ENCODE measurements at places on chromosomes 5 and 9.

DNA sequence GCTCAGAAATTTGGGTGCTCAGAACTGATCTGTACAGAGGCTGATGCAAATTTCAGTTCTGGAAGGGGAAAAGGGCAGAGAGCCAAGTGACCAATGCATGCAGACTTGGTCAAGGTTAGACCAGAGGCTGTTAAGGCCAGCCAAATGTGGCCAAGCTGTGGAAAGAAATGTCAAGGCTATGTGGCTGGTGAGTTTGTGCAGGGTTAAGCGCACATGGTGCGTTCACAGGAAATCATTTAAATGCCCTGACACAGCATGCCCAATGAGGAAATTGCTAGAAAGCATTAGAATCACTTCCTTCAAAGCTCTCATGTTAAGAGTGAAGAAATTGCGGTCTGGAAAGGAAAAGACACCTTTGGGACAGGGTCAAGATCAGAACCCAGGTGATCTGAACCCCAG is 58.0 kb downstream of the PTPN3 start:
- H3K4me3 ChIP-seq: no peak overlapping the region
- peaks cover 22% of the 10 kb centered on the region for H3K27me3 ChIP-seq
- no peaks in the 10 kb centered on the region for H3K36me3 ChIP-seq
- no peak overlapping the region for H3K27ac ChIP-seq
- DNase-seq: no peak

GRCh38 chr9:128940271-128940921 is 7.0 kb downstream of the DOLK start:
- H3K4me3 ChIP-seq: no peak overlapping the region
- H3K4me1 ChIP-seq: no peaks in the 10 kb centered on the region
- H3K27ac ChIP-seq: no peak overlapping the region
- no peak for DNase-seq
- H3K27me3 ChIP-seq: no peaks in the 10 kb centered on the region

DNA sequence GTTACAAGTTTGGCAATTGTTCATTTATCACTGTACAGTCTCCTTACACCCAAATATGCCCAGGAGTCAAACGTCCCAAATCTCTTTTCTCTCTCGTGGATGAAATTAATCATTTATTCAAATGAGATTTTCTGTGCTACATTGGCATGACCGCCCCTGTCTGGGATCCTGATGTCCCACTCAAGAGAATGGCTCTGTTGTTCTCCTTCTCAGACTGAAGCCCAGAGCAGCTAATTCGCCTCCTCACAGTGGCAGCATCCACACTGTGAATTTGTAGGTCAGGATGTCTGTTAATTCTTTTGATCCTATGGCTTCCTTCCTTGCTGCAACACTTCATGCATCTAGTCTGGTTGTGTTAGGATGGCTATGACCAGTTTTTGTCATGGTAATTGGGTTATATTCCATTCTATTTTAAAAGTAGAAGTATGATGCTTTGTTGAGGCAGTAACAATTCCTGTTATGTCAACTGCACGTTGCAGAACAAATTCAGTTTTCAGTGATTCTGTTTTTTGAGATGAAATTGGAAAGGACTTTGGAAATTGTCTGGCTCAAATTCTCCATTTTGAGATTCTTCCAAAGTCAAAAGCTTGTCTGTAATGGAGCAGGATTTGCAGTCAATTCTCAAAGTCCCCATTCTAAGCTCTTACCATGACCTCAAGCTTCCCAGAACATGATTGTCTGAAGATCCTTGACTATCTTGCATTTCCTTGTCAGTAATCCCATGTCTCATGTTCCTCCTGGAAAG is 141.5 kb upstream of the GAS1 start:
- no peak overlapping the region for H3K4me3 ChIP-seq
- no peak for DNase-seq
- H3K27ac ChIP-seq: no peak overlapping the region
- H3K4me1 ChIP-seq: no peaks in the 10 kb centered on the region
- H3K36me3 ChIP-seq: no peaks in the 10 kb centered on the region

- H3K36me3 ChIP-seq: peaks cover 47% of the 10 kb centered on the region
- peak overlapping the region; percentile 96 for H3K27ac ChIP-seq
- peaks cover 42% of the 10 kb centered on the region for H3K4me1 ChIP-seq
- peaks cover 3% of the 10 kb centered on the region for H3K27me3 ChIP-seq
These were observed 602 bp downstream of the RPL37 start for GRCh38 chr5:40834391-40834848.

GRCh38 chr9:114214181-114214580 is 58.8 kb downstream of the COL27A1 start:
- no peaks in the 10 kb centered on the region for H3K27me3 ChIP-seq
- H3K4me1 ChIP-seq: no peaks in the 10 kb centered on the region
- H3K36me3 ChIP-seq: no peaks in the 10 kb centered on the region
- no peak for DNase-seq

DNA sequence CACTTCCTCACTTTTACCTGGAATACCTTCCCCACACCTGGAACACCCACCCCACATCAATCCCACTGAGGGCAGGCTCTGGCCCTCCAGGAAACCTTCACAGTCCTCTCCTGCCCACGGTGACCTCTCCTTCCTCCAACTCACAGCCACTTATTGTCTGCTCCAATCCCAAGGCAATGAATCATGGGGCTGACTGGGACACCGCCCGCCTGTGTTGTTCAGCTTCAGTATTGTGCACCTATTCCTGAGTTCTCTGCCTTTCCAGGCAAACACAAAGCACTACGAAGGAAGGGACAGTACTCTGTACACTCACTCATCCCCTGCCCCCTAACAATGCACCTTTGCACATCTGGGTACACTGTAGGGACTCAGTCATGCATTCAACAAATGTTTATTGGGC is 7.3 kb downstream of the PCDH1 start:
- peaks cover 9% of the 10 kb centered on the region for H3K4me1 ChIP-seq
- H3K4me3 ChIP-seq: no peak overlapping the region
- DNase-seq: peak; percentile 3
- no peak overlapping the region for H3K27ac ChIP-seq
- H3K27me3 ChIP-seq: peaks cover 52% of the 10 kb centered on the region

- H3K27ac ChIP-seq: no peak overlapping the region
- no peaks in the 10 kb centered on the region for H3K36me3 ChIP-seq
- H3K4me3 ChIP-seq: no peak overlapping the region
- no peaks in the 10 kb centered on the region for H3K27me3 ChIP-seq
- H3K4me1 ChIP-seq: no peaks in the 10 kb centered on the region
- DNase-seq: no peak
These were observed 188.2 kb upstream of the TAS2R1 start for GRCh38 chr5:9818340-9818845.

- no peak within 1 kb of the TSS for H3K4me3 ChIP-seq
- no peaks in the 10 kb centered on the region for H3K36me3 ChIP-seq
- H3K27me3 ChIP-seq: peaks cover 22% of the 10 kb centered on the region
- H3K4me1 ChIP-seq: no peaks in the 10 kb centered on the region
- no peak within 1 kb of the TSS for H3K27ac ChIP-seq
These were observed at the start of gene SEMA5A for GRCh38 chr5:9545992-9546851. Gene SEMA5A, minus strand, starts transcription at chr5:9546075. Its CDS starts 166,129 bp downstream, at chr5:9379946.

- H3K27me3 ChIP-seq: no peaks in the 10 kb centered on the region
- H3K27ac ChIP-seq: no peak overlapping the region
- no peak for DNase-seq
- H3K4me1 ChIP-seq: no peaks in the 10 kb centered on the region
- no peak overlapping the region for H3K4me3 ChIP-seq
These were observed 25.1 kb downstream of the PAEP start for GRCh38 chr9:135586601-135587109.

DNA sequence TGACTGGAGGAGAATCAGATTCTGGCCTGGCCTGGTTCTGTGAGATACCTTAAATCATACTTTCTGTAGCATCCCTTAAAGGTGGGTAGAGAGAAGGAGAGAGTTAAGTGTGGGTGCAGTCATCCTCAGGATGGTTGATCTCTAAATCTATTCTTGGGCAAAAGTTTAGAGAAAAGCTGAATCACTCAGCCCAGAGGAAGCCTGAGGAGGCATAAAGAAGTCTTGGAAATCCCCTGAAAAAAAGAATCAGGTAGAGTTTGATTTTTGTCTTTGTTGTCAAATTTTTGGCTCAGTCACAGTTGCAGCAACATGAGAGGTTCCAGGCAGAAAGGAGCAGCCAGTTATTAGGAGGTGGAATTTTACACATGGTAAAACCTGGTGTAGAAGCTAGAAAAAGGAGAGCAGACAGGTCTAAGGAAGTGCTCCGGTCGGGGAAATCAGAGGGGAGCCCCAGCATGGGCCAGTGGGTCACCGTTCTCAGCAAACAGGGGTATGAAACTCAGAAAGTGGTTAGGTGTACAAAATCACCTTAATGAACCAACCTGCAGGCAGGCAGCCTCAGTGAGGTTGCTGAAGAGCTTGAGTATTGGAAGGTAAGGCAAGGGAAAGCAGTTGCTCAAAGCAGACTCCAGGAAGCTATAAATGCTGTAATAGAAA is 116.2 kb upstream of the CNTLN start:
- no peak overlapping the region for H3K27ac ChIP-seq
- H3K4me3 ChIP-seq: no peak overlapping the region
- DNase-seq: no peak
- H3K27me3 ChIP-seq: no peaks in the 10 kb centered on the region

DNA sequence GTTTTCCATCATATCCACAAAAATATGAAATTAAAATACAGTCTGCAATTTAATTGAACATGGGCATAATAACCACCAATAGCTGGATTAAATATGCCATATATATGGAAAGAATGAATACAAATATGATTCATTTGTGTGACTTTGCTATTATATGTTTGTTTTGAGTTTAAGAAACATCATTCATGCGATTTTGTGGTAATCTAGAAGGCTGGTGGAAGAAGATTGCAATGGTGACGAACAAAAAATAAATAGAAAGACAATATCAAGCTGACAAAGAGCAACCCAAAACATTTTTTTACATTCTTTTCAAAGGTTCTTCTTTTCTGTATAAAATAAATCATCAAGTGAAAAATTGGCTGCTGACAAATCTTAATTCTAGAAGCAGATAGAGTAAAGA is 610.0 kb downstream of the MAT2B start:
- peaks cover 2% of the 10 kb centered on the region for H3K4me1 ChIP-seq
- DNase-seq: no peak
- H3K27ac ChIP-seq: no peak overlapping the region
- no peak overlapping the region for H3K4me3 ChIP-seq
- H3K36me3 ChIP-seq: no peaks in the 10 kb centered on the region
- no peaks in the 10 kb centered on the region for H3K27me3 ChIP-seq

- H3K36me3 ChIP-seq: no peaks in the 10 kb centered on the region
- H3K27me3 ChIP-seq: peaks cover 19% of the 10 kb centered on the region
These were observed 17.4 kb upstream of the ARSI start for GRCh38 chr5:150320044-150320613.

- no peak for DNase-seq
- no peak overlapping the region for H3K27ac ChIP-seq
- H3K27me3 ChIP-seq: no peaks in the 10 kb centered on the region
These were observed 28.9 kb downstream of the CDH9 start for GRCh38 chr5:27009540-27009915.

- no peak for DNase-seq
- no peaks in the 10 kb centered on the region for H3K36me3 ChIP-seq
- H3K27ac ChIP-seq: no peak overlapping the region
- H3K4me1 ChIP-seq: peaks cover 2% of the 10 kb centered on the region
- no peak overlapping the region for H3K4me3 ChIP-seq
These were observed 53.8 kb downstream of the MFAP3 start for GRCh38 chr5:154092356-154093141.

- H3K36me3 ChIP-seq: no peaks in the 10 kb centered on the region
- H3K4me1 ChIP-seq: no peaks in the 10 kb centered on the region
- no peaks in the 10 kb centered on the region for H3K27me3 ChIP-seq
- no peak for DNase-seq
These were observed 314.1 kb upstream of the KIF2A start for GRCh38 chr5:61991866-61992265.

DNA sequence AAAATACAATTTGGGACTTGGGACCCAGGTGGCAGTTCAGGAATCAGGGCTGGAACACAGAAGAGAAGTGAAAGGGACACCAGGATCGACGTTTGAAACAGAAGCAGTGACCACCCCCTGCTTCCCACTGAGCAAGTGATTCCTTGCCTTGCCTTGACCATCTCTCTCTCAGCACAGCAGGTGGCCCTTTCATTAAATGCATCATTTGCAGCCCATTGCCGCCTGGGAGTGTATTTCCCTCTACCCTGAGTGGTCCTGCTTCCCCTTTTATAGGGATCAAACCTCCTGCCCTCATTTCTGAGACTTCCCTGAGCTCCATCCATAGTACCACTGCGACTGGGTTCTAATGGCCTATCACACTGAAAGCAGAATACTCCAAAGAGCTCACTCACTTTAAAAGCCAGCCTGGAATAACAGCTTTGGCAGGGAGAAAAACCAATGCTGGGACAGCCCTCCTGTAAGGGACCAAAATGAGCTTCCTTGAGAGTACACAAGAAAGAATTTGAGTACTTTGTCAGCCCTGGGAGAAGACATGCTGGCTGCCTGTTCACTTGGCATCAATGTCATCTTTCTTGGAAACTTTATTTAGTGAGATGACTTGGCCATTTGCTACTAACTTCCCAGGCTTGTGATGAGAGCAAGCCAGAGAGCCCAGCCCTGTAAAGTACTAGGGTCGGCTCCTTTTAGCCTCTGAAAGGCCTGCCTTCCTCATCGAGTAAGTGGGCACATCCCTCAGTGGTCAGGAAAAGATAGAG is 149.7 kb downstream of the SLIT3 start:
- peaks cover 2% of the 10 kb centered on the region for H3K27me3 ChIP-seq
- no peak overlapping the region for H3K27ac ChIP-seq
- no peak for DNase-seq
- H3K4me1 ChIP-seq: no peaks in the 10 kb centered on the region
- no peak overlapping the region for H3K4me3 ChIP-seq

GRCh38 chr5:90305041-90305720 is 104.4 kb downstream of the CETN3 start:
- H3K4me3 ChIP-seq: no peak overlapping the region
- H3K27ac ChIP-seq: no peak overlapping the region

DNA sequence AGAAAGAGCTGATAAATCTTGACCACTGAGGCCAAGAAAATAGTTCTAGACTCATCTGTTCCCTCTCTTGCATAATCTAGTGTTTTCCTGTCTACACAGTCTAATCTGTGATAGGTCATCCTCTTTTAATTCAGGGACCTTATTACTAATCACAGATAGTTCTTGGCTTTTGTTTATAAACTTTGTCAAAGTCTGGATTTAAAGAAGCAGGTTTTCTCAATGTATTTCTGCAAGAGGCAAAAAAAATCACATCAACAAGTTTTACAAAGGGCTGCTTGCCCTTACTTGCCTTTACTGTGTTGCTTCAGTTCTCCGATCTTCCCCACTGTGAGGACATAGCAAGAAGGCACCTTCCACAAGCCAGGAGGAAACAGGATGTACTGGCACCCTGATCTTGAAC is 43.9 kb upstream of the MTAP start:
- no peak overlapping the region for H3K27ac ChIP-seq
- H3K36me3 ChIP-seq: peaks cover 8% of the 10 kb centered on the region
- DNase-seq: no peak
- peaks cover 19% of the 10 kb centered on the region for H3K4me1 ChIP-seq
- peaks cover 58% of the 10 kb centered on the region for H3K27me3 ChIP-seq

DNA sequence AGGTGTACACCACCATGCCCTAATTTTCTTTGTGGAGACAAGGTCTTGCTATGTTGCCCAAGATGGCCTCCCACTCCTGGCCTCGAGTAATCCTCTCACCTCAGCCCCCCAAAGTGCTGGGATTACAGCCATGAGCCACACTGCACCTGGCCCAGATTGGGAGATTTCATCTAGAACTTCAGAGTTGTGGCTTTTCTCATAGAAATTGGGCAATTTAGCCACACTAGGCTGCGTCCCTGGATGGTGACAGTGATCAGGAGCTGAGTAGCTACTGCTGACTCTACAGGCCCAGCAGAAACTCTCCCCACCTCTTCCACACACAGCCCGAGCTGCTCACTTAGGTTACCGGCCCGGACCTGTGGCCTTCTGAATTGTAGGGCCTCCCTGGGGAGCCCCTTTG is 7.7 kb downstream of the PFN3 start:
- H3K4me1 ChIP-seq: peaks cover 36% of the 10 kb centered on the region
- no peaks in the 10 kb centered on the region for H3K36me3 ChIP-seq
- no peak overlapping the region for H3K4me3 ChIP-seq
- peaks cover 5% of the 10 kb centered on the region for H3K27me3 ChIP-seq
- no peak overlapping the region for H3K27ac ChIP-seq

All from activated naive CD8-positive, alpha-beta T cell treated with anti-CD3 and anti-CD28 coated beads, Interleukin-2, amount 10 ng/mL, durations not matched to agents 7 days and 5 days (primary cell).